ENCODE measurements at places on chromosomes 6 and 20. TPM values are rescaled to one million over a fixed set of nuclear protein-coding genes. Genes with fewer than 3 reads are reported as not detected.
A peak's percentile ranks its signal among the peaks of the same experiment; 100 is the strongest.

DNA sequence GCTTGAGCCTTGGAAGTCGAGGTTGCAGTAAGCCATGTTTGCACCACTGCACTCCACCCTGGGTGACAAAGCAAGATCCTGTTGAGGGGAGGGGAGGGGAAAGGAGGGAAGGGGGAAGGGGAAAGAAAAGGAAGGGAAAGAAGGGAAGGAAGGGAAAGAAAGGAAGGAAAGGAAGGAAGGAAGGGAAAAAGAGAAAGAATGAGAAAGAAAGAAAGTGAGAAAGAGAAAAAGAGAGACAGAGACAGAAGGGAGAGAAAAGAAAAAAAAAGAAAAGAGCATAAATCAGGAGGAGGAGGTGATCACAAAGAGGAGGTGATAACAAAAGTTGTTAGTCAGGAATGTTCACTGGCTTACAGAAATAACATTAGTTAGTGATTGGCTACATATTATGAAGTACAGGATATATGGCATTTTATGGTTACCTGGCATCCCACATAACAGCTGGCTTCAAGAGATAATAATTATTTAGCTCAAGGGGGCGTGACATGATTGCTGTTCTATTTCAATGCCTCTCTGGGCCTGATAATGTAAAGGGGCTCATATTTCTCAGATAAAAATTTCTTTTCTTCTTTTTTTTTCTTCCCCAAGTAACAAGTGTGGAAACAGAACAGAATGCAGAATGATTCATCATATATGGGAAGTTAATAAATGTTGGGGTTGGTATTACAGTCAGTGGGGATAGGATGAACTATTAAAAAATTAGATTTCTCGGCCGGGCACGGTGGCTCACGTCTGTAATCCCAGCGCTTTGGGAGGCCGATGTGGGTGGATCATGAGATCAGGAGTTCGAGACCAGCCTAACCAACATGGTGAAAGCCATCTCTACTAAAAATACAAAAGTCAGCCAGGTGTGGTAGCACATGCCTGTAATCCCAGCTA is 27.1 kb downstream of the SAMHD1 start:
- H3K4me3 ChIP-seq, result no peak overlapping the region
- peaks cover 32% of the 10 kb centered on the region for H3K36me3 ChIP-seq
- no peak for DNase-seq
- H3K27ac ChIP-seq, result no peak overlapping the region
- no peaks in the 10 kb centered on the region for H3K27me3 ChIP-seq

- peak overlapping the region; percentile 67 for H3K27ac ChIP-seq
- no peaks in the 10 kb centered on the region for H3K27me3 ChIP-seq
- no peak overlapping the region for H3K4me3 ChIP-seq
- no peaks in the 10 kb centered on the region for H3K36me3 ChIP-seq
Observed at GRCh38 chr6:6885521-6886170, 222.1 kb upstream of the RREB1 start.

GRCh38 chr6:37783025-37783855 is 36.3 kb upstream of the ZFAND3 start:
- no peak overlapping the region for H3K4me3 ChIP-seq
- no peak for DNase-seq
- peaks cover 12% of the 10 kb centered on the region for H3K4me1 ChIP-seq
- no peak overlapping the region for H3K27ac ChIP-seq

DNA sequence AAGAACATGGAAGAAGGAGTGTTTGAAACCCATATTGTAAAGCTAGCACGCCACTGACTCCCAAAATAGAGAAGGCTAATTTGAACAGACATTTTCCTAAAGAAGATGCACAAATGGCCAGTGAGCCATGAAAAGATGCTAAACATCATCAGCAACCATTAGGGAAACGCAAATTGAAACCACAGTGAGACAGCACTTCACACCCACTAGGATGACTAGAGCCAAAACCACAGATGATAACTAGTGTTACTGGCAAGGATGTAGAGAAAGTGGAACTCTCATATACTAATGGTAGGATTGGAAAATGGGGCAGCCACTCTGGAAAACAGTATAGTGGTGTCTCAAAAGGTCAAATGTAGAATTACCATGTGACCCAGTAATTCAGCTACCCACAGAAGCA is 58.2 kb downstream of the BMP7 start:
- H3K27me3 ChIP-seq, result no peaks in the 10 kb centered on the region
- no peaks in the 10 kb centered on the region for H3K4me1 ChIP-seq
- H3K27ac ChIP-seq, result no peak overlapping the region
- no peaks in the 10 kb centered on the region for H3K36me3 ChIP-seq
- no peak overlapping the region for H3K4me3 ChIP-seq

GRCh38 chr6:111237852-111238251 is 150.5 kb downstream of the SLC16A10 start:
- no peak overlapping the region for H3K4me3 ChIP-seq
- no peaks in the 10 kb centered on the region for H3K36me3 ChIP-seq
- no peak for DNase-seq
- no peak overlapping the region for H3K27ac ChIP-seq

The AGPAT4 gene
- 2.8 TPM for total RNA-seq
